ENCODE measurements at places on chromosomes 11 and 22.

DNA sequence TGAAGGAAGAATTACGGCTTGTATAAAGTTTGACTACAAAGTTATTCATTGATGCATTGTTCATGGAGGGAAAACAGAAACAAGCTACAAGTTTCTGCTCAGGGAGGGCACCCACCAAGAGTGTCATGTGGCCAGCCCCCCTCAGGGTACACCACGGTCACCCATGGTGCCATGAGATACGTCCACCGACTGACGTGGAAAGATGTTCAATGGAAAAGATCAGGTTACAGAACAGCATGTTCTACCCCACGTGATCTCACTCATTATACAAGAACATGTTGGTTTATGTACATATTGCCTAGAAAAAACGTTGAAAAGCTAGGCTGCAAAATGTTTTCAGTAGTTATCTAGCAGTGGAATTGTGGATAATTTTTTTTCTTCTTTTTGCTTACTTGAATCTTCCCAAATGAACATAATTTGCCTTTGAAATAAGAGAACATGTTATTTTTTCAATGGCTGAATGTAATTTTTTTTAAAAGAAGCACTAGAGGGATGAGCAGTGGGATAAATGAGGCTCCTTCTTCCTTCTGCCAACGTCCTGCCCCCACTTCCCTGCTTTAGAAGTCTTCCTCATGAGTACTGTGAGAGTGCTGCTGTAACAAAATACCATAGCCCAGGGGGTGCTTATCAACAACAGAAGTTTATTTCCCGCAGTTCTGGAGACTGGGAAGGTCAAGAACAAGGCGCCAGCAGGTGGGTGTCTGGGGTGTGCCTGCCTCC, 22.5 kb downstream of the RCN1 start:
- DNase-seq = no peak

DNA sequence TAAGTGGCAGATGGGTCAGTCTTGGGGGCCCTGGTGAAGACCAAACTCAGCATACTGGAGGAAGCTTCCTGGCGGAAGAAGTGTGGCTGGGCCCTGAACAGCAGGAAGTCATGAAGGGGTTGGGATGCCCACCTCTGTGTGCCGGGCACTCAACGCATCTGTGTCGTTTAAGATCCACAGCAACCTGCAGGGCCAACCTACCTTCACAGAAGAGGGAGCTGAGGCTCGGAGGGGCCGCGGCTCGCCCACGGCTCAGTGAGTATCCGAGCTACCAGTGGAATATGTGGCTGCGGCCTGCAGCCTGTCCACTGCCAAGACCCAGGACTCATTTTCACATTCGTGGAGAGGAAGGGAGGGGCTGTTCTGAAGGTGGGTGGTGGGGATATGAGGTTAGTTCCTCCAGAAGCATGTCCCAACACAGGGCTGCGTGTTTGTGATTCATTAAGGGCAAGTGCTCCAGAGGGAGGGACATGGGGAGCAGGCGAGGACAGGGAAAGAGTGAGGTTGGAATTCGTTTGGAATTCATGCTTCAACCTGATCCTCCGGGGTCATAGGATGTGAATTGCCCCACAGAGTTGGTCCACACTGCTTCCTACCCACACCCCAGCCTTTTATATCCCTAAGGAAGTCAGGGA, 99.6 kb downstream of the MPPED1 start:
- no peak for DNase-seq

GRCh38 chr11:45679806-45680205, 14.4 kb upstream of the CHST1 start:
- no peak for DNase-seq

DNA sequence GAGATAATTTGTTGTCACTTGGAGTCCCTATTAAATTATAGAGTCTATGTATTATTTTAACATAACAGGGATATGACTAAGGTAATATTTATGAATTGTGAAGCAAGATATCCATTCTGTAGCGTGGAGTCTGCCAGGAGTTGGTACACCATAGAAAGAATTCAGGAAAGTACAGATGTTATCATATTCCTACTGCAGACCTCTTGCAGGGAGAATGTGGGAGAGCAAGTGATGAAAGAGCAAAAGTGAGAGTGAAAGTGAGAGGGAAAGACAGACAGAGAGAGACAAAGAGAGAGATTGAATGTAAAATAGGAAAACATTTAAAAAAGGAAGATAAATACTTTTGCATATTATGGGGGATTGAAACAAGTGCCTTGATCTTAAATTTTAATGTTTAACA, 468.8 kb downstream of the CNTN5 start:
- DNase-seq = no peak

GRCh38 chr11:65932558-65932919, 12.7 kb upstream of the TSGA10IP start:
- peak; percentile 27 for DNase-seq

- no peak for DNase-seq
Measured at GRCh38 chr11:47035108-47035507, 98.5 kb downstream of the CSTPP1 start.

DNA sequence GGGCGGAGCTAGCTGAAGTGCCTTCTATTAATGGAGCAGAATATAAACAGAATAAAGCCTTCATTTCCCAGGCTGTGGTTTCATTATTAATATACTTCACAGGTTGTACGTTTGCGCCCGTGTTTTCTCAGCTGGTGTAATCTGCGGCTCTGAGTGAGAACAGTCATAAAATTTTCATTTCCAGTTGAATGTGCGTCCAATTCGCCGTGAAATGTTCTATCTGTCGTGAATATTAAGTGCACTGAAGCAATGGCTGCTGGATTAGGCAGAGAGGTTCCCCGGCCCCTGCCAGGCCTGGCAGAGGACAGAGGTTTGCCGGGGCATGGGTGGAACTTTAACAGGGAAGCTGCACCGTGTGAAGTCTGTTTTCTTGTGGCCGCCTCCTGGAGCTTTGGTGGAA, 874.4 kb downstream of the NTM start:
- no peak for DNase-seq

GRCh38 chr22:35299217-35299672, 449 bp upstream of the TOM1 start:
- DNase-seq = peak; percentile 7

DNA sequence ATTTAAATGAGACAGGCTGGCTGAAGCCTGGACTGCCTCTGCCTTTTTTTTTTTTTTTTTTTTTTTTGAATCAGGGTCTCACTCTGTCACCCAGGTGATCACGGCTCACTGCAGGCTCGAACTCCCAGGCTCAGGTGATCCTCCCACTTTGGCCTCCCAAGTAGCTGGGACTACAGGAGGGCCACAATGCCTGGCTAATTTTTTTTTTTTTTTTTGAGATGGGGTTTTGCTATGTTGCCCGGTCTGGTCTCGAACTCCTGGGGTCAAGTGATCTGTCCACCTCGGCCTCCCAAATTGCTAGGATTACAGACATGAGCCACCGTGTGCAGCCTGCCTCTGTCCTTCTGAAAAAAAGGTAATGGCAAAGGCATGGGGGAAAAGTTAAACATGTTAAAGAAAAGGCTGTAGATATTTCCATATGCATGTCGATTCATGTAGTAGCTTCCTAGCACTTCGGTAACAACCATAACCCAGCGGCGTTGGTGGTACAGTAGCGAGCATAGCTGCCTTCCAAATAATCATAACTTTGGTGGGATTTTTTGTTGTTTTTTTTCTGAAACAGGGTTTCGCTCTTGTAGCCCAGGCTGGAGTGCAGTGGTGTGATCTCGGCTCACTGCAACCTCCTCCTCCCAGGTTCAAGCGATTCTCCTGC, 48.8 kb downstream of the MCHR1 start:
- DNase-seq = no peak

DNA sequence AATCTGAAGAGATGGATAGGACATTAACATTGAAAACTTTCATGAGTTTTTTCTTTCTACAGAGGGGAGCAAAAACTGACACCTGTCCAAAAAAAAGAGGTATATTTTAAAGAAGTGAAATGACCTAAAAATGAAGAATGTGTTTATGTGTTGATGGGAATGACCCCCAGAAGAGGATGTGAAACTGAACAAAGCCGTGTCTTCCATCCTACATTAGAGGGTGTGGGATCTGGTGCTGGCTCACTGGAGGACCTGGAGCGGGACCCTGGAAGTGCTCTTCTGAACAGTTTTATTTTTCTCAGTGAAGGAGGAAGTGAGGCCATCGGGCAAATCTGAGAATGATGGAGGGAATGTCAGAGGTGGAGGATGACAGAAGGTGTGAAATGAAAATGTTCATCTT, 470.1 kb downstream of the NTM start:
- DNase-seq = peak; percentile 33

GRCh38 chr11:16779436-16779835, 41.0 kb downstream of the C11orf58 start:
- peak; percentile 80 for DNase-seq

DNA sequence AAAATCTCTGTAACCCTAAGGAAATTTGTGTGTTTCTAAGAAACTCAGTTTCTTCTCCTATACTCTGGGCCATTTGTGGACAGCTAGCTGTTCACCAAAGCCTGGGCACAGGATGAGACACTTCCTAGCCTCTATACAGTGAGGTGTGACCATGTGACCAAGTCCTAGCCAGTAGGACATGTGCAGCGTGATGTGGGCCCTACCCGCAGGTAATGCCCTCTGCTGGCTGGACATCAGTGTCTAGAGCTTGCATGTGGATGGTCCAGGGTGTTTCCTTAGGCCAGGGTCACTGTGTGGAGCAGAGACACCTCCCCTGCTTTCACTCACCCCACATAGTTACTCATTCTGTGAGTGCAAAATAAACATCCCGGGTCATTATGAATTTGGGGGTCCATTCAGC, 100.5 kb downstream of the LARGE1 start:
- no peak for DNase-seq

- no peak for DNase-seq
Measured at GRCh38 chr11:123187665-123188507, 7.2 kb downstream of the CLMP start.

DNA sequence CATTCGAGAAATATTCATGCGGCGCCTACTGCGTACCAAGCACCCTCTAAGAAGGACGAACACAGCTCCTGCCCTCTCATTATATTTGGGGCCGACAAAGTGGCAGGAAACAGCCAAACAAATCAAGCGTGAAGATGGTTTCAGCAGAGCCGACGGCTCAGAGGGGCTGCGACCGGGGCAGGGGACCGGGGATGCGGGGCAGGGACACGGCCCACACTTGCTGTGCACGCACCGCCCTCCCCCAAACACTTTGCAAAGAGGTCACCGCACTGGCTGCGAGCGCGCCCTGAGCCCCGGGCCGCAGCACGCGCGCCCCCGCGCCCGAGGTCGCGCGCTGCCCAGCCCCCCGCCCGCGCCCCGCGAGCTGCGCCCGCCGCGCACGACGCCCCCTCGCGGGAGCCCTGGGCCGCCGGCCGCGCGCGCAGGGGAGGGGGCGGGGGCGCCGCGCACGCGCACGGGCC, 255 bp upstream of the SYNGR1 start:
- no peak for DNase-seq

DNA sequence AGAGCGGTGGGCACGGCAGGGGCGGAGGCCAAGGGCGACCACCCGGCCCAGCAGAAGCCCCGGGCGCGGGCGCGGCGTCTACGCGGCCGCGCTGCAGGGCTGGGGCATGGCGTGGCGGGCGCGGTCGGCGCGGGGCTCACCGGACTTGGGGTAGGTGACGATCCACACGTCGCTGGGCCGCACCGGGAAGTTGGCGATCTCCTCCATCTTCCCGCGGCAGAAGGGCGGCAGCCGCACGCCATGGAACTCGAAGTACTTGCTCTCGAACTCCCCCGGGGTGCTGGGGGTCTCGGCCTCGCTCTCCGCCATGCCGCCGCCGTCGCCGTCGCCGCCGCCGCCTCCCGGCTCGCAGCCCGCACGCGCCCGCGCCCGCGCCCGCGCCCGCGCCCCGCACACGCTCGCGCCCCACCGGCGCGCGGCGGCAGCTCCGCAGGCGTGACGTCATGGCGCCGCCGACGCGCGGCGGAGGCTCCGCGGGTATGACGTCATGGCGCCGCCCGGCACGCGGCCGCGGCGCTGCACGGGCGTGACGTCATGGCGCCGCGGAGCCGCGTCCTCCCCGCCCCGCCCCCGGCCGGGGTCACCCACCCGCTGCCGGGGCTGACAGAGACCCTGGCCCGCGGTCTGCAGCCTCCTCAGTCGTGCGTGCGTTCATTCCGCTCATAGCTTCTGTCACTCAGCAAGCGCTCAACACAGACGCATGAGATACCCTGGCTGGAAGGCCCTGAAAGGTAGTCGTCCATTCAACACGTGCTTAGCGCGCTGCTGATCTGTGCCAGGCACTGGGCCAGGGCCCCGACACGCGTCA, at the start of gene SULT4A1:
TSS of gene SULT4A1 (minus strand) at position 440 of the 808 bp plus-strand sequence. CDS start at position 309, 131 bp downstream.
- DNase-seq = no peak

- DNase-seq = peak; percentile 82
Measured at GRCh38 chr11:120612513-120613263, 101.1 kb downstream of the GRIK4 start.

- DNase-seq = no peak
Measured at GRCh38 chr11:92357344-92357743, 132.7 kb downstream of the FAT3 start.

DNA sequence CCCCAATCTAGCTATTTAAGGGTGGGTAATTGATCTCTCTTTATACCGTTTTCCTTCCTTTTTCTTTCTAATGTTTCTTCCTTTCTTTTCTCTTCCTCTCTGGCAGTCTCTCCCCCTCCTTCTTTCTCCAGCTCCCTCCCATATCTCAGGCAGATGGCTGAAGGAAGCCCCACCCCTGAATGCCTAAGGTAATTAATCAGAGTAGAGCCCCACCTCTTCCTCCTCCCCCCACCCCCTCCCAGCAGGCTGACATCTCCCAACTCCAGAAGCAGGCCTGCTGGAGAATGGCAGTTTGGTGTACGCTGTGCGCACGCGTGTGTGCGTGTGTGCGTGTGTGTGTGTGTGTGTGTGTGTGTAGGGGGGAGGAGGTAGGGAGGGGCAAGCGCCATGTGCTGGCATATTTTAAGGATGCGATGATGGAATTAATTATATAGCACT, 122.6 kb downstream of the APOL5 start:
- peak; percentile 10 for DNase-seq

GRCh38 chr11:60396382-60396781, at the start of gene MS4A14:
TSS of gene MS4A14 (plus strand) at chr11:60396459. CDS start at chr11:60396579, 120 bp downstream.
- DNase-seq = peak; percentile 88

DNA sequence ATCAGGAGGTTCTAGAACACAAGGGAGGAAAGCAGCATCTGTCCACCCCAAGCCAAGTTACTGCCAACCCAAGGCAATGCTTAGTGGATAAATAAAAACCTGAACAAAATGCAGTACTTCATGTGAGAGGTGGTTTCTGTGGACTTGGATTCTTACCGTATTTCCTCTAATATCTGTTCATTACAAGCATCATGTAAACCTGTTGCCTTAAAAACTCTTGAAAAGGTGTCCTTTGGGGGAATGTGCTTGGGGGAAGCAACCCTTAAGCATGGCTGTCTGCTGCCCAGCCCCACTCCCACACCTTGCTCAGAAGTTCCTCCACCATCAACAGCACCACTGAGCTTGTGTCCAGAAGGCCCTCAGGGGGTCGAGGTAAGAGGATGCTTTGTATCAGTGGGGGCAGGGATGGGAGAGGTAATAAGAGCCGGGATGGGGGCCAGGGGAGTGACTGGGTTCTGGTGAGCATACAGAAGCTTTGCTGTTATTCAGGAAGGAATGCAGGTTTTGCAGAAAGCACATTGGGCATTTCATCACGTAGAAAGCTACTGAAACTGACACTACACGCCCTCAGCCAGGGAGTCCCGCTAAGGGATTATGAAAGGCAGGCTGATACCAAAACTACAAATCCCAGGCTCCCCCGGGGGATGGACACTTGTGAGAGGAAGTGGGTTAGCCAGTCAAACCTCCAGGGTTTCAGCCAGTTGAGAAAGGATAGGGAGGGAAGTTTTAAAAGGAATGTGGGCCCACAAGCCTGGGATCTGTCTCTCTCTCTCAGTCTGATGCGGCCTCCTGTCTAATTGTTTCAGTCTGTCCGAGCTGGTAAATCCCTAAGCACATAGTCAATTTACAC, 52.0 kb downstream of the KCNJ1 start:
- DNase-seq = peak; percentile 79

- DNase-seq = peak; percentile 92
Measured at GRCh38 chr22:42414565-42415303, 17.5 kb downstream of the NFAM1 start.

Measured in inflammatory macrophage treated with lipopolysaccharide for 4 hours (primary cell).